Right renal cortex interstitium (tissue), 3 donors: ENCODE measurements at places on chromosomes 5 and 9. TPM values are rescaled to one million over a fixed set of nuclear protein-coding genes. Genes with fewer than 3 reads are reported as not detected.

- no peak for DNase-seq
Observed at GRCh38 chr9:127263664-127264063, 910 bp upstream of the GARNL3 start.

GRCh38 chr9:12290166-12290869, 402.9 kb upstream of the TYRP1 start:
- DNase-seq: no peak

- DNase-seq: no peak
Observed at GRCh38 chr9:126128494-126129142, 198.0 kb upstream of the MVB12B start.

RLN1 gene
- polyA plus RNA-seq: 0.24 TPM

SLC4A9 gene
- polyA plus RNA-seq: 18.1 TPM

GAS1 gene
- polyA plus RNA-seq: 45.8 TPM
